ENCODE measurements at places on chromosomes 2 and 18.
A peak's percentile ranks its signal among the peaks of the same experiment; 100 is the strongest.

DNA sequence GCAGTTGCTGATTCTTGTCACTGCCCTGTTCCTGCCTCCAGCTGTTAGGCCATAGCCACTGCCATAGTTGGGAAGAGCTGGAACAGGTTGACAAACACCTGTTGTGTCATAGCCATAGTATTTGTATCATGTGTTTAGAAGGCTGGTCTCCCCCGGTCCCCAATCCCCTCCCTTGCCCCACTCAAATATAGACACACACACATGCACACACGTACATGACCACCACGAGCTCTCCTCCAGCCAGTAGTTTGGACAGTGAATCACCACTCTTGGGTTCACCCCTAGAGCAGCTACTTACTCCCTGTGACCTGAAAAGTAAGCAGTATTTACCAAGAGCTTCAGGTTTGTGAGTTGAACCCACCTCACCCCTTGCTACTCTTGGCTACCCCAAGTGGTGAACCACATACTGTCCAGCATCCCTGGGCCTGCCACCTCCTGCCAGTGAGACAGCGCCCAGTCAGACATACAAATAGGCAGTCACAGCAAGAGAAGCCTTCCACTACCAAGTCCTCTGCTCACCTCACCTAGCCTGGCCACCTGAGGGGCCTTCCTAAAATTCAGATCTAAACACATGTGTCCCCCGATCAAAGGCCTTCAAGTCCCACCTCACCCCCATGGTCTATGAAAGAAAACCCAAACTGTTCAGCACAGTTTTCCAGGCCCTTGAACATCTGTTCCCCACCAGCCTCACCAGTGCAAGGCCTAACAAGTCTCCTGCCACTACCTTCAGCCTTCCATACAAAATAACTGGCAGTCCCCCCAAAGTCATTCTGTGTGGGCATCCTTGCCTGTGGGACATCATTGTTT, 7.1 kb downstream of the PCBP1 start:
- no peak for DNase-seq

DNA sequence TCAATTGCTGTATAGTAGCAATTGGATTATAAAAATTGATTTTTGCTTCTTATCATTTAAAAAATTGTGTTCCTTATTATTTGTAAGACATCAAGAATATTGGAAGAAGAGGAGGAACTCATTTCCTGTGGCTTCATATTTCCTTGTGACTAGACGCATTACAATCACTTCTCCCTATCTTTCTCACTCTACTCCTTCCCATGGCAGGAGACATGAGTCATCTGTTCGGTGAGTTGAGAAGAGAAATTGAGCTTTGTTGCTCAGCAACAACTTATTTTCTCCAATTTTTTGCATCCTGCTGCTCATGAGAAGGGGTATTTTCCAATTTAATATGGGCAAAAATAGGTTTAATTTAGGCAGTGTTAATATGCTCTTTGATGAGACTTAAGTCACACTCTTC, 1783.9 kb downstream of the SUCLG1 start:
- no peak for DNase-seq

- no peak for DNase-seq
Observed at GRCh38 chr2:123438675-123439074, 586.4 kb upstream of the CNTNAP5 start.

DNA sequence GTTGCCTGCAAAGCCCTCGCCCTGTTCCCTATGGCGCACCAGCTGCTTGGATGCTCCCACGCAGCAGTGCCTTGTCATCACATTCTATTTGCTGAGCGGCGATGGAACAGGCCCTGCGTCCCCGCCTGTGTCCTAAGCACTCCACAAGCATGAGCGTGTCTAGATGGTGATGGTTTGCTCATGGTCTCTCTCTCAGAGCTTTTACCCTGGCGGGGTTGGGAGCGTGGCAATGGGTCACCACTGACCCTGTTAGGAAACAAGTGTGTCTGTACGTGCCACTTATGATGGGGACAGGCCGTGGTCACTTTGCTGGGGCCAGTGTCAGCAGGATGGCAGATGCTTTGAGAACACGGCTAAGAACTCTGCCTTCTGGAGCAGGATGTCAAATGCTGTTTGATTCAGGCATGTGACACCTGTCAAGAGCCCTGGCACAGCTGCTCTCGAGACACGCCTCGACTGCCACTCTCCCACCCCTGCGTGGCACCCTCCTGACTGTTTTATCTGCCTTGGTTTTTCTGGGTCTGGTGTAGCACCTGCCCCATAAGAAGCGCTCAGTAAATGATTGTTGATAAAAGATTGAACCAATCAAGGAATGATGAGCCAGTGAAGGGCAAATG, 44.2 kb downstream of the RRM2 start:
- no peak for DNase-seq

DNA sequence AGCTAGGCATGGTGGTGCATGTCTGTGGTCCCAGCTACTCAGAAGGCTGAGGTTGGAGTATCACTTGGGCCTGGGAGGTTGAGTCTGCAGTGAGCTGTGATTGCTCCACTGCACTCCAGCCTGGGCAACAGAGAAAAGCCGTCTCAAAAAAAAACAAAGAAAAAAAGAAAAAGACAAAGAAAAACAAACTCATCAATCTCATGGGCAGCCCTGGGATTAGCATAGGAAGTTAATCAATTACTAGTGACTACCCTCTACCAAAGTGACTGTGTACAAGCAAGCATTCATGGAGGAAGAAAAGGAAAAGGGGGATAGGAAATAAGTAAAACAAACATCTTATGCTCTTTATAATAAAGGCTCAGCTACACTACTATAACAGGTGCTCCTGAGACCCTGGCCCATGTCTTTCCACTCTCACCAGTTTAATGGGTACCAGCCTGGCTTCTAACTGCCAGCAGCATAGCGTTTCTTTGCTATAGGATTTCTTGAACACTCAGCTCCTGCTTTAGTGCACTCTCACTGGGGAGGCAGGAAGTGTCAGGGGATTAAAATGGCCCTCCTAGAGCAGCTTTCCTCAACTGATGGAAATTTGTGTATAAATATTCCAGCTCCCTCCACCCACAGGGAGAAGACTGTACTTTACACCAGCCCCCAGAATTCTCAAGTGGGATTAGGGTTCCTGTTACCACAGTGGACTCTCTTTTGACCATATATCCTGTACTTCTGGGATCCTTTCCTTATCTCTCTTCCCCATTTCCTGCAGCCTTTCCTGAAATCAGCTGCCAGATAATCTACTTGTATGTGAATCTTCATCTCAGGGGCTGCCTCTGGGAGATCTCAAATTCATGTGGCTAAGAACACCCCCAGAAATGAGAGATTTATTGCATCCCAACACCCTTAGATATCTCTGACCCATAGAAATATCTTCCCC, 91.3 kb upstream of the GLS start:
- no peak for DNase-seq

DNA sequence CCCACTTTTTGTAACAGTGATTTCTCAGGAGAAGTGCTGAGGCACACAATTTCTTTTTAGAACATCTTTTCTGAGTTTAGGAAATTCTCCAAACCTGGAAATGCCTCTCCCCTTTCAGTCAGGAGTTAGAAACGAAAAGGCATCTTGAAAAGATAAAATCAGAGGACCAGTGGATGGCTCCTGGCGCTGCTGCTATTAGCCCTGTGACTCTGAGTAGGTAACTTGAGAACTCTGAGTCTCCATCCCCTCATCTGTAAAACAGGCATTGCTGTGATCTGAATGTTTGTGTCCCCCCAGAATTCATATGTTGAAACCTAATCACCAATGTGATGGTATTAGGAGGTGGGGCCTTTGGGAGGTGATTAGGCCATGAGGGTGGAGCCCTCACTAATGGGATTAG, 50.2 kb downstream of the EHD3 start:
- no peak for DNase-seq

DNA sequence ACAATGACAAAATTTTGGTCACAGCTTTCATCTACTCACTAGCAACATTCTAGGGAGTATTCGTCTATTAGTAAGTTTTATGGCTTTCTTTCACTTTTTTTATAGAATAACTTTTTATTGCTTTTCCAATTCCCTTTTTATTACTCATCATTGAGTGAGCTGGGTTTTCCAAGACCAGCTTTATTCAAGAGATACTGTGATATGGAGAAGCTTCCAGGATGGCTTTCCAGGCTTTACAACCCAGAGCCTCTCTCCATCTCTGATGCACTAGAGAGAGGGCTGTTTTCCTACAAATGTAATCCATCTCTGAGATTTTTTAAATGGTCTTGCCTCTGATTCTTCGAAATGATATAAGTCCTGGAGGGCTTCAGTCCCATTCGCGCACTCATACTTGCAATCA, 118.3 kb downstream of the LDLRAD4 start:
- DNase-seq: no peak

DNA sequence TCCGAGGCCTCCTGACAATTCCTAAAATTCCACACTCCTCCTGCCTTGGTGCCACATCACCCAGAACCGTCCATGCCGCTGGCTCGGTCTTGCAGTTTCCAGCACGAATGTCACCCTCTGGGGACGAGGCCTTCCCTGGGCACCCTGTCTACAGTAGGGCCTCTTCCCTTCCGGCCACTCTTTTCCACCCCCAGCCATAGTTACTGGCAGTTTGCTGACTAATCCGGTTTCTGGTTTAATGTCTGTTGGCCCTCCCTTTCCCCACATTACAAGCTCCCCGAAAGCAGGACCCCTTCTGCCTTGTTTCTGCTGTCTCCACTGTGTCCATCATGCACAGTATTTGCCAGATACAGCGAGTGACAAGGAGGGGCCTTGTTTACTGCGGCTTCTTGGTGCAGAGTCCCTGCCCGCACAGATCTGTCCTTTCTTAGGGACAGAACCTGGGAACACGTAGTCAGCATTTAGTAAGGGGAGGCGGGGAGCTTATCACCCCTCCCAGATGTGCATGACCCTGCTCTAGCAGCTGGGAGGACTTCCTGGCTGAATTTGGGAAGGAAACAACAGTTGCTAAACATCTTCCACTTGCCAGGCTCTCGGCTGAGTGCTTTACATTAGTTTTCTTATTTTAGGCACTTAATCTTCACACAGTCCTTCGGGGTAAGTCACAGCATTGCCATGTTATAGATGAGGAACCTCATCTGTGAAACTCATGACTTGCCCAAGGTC, 23.6 kb upstream of the CATIP start:
- no peak for DNase-seq

- DNase-seq: no peak
Observed at GRCh38 chr18:2822213-2822921, 24.4 kb upstream of the EMILIN2 start.

- no peak for DNase-seq
Observed at GRCh38 chr18:57920036-57920435, 116.9 kb upstream of the ATP8B1 start.

DNA sequence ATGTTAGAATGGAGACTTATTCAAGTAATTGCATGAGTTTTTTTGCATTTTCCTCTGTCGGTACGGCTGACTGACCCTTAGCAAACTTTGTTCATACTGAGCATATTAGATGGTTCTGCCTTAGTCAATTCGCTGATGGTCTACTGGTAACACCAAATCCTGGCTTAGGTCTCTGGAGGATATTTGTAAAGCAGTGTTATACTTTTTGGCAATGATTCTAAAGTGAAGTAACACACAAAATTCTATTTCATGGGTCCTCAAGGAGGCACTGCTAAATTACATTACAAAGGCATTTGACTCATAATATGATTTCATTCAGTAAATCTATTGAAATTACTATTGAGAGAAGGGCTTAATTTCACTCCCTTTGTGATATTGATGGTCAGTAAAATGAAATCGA, 246.8 kb upstream of the RASGRP3 start:
- DNase-seq: no peak

GRCh38 chr2:32756074-32756727, 128.4 kb downstream of the TTC27 start:
- DNase-seq: no peak

- DNase-seq: no peak
Observed at GRCh38 chr18:35215026-35215425, 25.8 kb upstream of the ZNF397 start.

DNA sequence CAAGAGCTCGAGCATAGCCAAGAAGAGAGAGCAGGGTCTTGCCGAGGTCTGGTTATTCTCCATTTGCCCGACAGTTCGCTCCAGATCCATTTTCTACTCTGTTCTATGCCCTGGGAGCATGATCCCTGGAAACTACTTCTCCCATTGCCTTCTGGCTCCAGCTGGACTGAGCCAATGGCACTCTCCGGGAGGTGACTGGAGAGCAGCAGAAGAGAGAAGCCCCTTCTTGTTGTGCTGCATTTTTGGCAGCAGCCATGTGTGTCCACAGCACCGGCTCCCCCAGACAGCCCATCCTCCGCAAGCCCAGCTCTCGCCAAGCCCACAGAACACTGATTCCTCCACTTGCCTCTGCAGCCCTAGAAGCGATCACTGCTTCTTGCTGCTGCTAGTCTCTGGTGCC, 345.5 kb downstream of the TNS1 start:
- DNase-seq: no peak

DNA sequence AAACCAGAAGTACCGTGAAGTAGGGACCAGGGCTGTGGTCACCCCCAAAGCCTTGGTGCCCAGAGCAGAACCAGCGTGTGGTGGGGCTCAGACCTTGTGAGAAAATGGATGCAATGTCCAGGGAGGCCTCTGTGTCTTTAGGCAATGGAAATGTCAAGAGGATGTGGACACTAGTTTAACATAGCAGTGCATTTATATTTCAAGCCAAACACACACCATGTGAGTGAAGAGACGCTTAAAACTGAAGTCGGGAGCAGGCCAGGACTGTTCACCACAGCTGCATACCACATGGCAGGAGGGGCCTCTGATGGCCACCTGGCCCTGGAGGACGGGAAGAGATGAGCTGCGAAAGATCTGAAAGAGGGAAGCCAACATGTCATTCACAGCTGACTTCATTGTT, 87.3 kb upstream of the LDLRAD4 start:
- no peak for DNase-seq

DNA sequence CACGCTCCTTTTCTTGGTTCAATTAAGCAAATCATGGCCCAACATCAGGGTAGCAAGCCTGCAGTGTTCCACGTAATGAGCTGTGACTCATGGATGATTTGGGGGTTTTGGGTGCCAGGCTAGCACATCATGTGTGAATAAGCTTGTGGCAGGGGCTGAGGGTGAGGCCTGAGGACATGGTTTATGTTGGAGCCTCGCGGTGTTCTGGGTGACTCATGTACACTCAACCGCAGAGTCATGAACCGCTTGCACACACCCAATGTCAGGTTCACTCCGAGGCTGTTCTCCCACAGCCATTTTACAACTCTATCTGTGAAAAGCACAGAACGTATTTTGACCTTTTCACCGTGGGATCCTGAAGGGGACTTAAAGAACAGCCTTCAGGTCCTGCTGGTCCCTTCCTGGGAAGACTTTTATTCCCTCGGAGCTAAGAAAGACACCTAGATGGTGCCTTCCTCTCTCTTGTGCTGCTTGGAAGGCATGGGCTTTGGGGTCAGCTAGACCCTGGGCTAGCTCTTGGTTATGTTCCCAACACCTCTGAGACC, 139.9 kb upstream of the ZEB2 start:
- peak; percentile 2 for DNase-seq

All from stimulated activated CD4-positive, alpha-beta T cell treated with anti-CD3 and anti-CD28 coated beads, TNF-alpha, amount 100 ng/mL, for 1 hour (primary cell).